ENCODE measurements at places on chromosomes 7 and 10.

GRCh38 chr10:6535156-6535764 is 44.8 kb downstream of the PRKCQ start:
- no peak for DNase-seq

DNA sequence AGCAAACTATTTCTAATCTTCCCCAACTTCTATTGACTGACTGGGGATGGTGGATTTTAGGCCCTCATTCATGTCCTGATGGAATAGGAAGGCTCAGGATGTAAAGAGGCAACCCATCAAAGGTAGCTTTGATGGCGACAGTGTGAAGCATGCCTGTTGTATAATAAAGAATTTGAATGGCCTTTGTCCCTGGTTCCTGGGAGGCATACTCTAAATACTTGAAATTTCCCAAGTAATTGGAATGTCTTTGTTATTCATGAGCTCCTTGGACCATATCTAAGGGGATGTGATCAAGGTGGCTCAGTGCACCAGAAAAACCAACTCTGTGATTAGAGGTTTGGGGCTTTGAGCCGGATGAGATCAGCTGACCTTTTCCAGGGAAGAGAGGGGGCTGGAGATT is 264.5 kb upstream of the NEBL start:
- DNase-seq = no peak

GRCh38 chr10:75108684-75109458 is 2.6 kb upstream of the SAMD8 start:
- DNase-seq = peak; percentile 35

- peak; percentile 18 for DNase-seq
These were observed 136.8 kb upstream of the PDE1C start for GRCh38 chr7:32206987-32207386.

DNA sequence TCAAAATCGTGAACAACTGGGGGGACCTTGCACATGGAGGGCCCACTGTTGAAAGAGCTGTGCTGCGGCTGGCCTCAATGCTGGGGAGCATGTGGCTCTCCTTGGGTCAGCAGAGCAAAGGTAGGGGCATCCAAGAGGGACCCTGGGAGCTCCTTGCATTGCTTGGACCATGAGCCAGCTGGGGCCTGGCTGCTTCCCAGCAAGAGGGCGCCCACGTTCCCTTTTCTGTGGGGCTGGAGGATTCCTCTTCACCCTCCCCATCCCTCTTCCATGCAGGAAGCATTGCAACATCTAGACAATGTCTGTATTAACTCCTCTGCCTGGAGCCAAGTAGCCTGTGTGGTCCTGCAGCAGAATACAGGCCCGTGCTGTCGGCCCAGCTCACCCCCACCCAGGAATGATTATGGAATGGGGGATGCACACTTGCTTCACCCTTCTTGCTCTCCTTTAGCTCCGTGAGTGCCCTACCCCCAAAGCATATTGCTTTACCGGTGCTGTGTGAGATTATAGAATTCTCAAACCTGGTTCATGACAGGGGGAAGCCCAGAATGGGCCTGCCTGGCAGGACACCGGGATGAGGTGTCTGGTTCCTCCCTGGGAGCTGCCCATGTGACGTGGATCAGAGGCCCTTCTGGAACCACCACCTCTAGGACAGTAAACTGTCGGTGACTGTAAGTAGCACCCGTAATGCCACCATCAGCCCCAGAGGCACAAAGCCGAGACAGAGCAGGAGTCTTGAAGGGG is 61.9 kb downstream of the SYPL1 start:
- peak; percentile 54 for DNase-seq

GRCh38 chr7:93873998-93874574 is 16.5 kb downstream of the TFPI2 start:
- DNase-seq = no peak

- no peak for DNase-seq
These were observed 136.9 kb downstream of the CFTR start for GRCh38 chr7:117616694-117617093.

GRCh38 chr10:71995887-71996575 is 31.8 kb downstream of the CHST3 start:
- DNase-seq = no peak

GRCh38 chr10:27619329-27619728 is 115.2 kb downstream of the RAB18 start:
- DNase-seq = no peak

DNA sequence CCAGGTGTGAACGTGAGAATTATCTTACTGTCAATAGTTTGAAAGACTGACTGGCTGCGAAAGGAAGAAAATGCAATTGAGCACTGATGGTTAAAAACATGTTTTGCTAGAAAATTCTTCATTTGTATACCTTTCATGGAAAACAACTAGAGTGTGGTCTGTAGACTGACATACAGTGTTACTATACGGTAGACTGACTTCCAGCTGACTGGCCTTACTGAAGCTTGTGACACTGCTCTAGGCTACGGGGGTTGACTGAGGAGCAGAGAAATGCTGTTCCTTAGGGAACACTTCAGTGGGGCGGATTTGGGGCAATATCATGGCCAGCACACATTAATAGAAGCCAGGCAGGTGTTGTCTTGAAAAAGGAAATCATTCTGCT is 25.9 kb upstream of the DDC start:
- no peak for DNase-seq

DNA sequence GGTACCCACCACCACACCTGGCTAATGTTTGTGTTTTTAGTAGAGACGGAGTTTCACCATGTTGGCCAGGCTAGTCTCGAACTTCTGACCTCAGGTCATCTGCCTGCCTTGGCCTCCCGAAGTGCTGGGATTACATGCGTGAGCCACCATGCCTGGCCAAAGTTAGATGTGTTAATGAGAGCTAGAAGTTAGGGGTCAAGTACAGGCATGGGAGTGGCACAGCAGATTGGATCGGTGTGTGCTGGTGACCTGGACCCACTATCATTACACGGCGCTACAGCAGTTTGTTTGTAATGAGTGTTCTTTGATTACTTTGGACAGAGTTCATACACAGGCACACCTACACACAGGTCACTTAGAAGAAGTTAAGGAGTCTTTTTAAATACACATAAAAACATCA is 36.7 kb downstream of the DNAJB6 start:
- no peak for DNase-seq

DNA sequence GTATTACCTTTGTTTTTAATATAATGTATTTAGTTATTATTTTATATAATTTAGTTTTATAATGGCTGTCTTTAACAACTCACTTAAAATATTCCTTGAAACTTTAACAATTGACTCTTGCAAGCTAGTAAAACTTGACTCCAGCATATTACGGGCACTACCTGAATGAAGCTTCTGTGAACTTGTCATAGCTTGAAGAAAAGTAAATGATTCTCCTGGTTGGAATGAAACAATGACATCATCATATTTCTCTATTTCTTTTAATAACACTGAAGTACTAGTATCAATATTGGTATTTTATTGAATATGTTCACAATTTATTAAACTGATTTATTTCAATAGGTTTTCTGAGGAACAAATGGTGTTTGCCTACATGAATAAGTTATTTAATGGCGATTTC is 128.4 kb upstream of the PHF14 start:
- DNase-seq = no peak

DNA sequence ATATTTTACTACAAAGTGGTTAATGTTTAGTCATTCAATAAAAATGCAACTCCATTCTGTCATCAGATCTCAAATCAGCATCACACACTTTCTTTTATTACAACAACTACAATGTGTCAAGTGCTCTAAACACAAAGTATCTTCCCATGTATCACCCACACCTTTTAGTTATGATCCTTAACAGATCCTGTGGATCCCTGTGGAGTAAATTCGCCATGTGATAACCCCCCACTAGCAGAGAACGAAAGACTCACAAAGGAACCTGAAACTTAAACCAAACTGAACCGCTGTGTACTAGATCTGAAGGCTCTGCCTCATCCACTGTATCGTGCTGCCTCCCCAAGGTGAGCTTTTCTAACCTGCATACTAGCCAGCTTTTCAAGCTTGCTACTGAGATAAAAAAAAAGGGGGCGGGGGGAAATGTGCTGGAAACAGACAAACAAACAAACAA is 1.7 kb downstream of the DPY19L1 start:
- peak; percentile 16 for DNase-seq

DNA sequence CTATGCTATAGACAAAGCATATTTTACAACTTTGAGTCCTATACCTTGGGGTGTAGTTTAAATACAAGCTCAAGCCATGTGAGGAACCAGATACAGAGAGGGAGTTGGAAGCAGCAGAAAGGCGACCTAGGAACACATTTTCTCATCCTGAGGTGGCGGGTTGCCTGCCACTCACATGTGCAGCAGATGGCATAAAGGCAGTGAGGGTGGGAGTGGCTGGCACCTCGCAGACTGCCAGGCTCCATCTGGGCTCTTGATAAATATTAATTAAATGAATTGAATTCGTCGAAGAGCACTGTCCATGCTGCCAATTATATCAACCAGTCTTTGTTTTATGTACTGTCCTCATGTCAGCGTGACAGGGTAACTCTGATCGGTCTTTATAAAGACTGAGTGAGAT is 79.0 kb upstream of the SEMA3C start:
- DNase-seq = no peak

DNA sequence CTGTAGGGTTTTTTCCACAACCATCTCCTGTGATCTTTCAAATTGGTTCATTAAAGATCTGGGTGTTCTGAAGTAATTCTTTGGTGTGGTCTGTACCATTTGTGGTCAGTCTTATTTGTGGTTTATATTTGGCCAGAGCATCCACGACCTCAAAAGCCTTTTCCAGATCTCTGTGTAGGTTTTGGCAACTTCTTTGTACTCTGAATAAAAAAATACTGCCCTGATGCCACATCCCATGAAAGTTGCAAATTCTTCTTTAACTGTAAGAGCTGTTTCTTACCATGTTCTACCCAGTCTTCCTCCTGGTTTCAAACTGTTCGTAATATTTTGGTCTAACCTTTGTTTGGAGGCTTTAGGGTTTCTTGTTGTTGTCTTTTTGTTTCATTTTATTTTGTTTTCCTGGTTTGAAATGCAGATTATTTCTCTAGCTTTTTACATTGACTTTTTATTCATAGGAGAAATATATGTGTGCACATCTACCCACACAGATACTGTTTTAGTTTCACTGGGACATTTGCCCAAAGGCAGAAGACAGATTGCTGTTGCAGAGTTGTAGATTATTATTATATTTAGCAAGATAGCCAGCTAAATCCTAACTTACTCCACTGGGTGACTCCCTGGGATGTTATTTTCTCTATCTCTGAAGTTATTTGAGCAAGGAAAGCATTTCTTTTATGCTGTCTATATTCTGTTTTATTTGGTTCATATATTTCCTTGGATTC is 123.2 kb upstream of the SAMD8 start:
- no peak for DNase-seq

- DNase-seq = peak; percentile 90
These were observed 51.4 kb upstream of the APBB1IP start for GRCh38 chr10:26386781-26387180.

DNA sequence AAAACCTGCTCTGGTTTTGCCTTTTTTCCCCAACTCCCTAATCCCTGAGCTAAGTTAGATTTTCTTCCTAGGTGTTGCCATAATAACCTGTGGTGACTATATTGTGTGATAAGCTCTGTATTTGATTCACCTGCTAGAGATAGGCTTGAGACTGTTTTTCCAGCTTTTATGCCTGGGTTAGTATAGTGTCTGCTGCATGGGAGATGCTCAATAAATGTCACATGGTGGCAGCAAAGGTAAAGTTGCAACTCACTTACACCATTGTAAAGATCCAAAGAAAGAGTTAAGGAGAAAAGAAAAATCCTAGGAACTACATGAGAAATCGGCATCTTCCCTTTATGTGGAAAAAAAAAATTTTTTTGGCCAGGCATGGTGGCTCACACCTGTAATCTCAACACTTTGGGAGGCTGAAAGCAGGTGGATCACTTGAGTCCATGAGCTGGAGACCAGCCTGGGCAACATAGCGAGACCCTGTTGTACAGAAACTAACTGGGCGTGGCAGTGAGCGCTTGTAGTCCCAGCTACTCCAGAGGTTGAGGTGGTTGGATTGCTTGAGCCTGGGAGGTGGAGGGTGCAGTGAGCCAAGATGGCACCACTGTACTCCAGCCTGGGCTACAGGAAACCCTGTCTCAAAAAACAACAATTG is 3.7 kb downstream of the CCNJ start:
- peak; percentile 21 for DNase-seq

DNA sequence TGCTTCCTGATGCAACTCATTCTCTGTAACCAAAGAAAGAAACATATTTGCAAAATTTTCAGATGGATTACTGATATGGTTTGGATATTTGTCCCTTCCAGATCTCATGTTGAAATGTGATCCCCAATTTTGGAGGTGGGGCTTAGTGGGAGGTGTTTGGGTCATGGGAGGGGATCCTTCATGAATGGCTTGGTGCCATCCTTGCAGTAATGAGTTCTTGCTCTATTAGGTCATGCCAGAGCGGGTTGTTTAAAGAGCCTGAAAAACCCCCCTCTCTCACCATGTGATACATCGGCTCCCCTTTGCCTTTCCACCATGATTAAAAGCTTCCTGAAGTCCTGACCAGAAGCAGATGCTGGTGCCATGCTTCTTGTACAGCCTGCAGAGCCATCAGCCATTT is 43.8 kb upstream of the PRKG1 start:
- DNase-seq = no peak

- no peak for DNase-seq
These were observed 16.7 kb downstream of the AQP1 start for GRCh38 chr7:30928254-30928872.

GRCh38 chr7:77729574-77730348 is 33.5 kb downstream of the RSBN1L start:
- no peak for DNase-seq

- peak; percentile 32 for DNase-seq
These were observed 69.0 kb downstream of the SNX10 start for GRCh38 chr7:26360650-26361049.

GRCh38 chr7:5248201-5248885 is 34.4 kb upstream of the SLC29A4 start:
- no peak for DNase-seq

GRCh38 chr7:36082910-36083309 is 70.1 kb upstream of the EEPD1 start:
- DNase-seq = peak; percentile 26

- DNase-seq = no peak
These were observed 146.8 kb downstream of the CYP26A1 start for GRCh38 chr10:93220296-93221170.

- DNase-seq = peak; percentile 89
These were observed at the start of the genes MRM2 and NUDT1 for GRCh38 chr7:2241580-2242540. MRM2 (minus strand) TSS chr7:2242205; CDS start chr7:2242169, 36 bp downstream. NUDT1 (plus strand) TSS chr7:2242226; CDS start chr7:2244575, 2,349 bp downstream.

Data from NB4 (cell line).